NCI-H446 treated with DMSO at 0.1 percent for 48 hours (cell line): ENCODE measurements at places on chromosomes 6 and 20.

GRCh38 chr6:75144386-75144785, 61.5 kb downstream of the COL12A1 start:
- DNase-seq: no peak

GRCh38 chr6:25324066-25324762, 45.0 kb downstream of the CARMIL1 start:
- no peak for DNase-seq

DNA sequence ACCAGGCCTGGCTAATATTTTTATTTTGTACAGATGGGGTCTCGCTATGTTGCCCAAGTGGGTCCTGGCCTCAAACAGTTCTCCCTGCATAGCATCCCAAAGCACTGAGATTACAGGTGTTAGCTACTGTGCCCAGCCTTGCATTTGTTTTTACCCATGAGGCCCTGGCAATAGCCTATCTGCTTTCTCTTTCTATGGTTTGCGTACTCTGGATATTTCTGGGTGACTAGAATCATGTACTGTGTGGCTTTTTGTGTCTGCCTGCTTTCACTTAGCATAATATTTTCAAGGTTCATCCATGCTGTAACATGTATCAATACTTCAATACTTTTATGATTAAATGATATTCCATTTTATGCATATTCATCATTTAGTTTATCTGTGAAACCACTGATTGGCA, 451.7 kb downstream of the GRIK2 start:
- DNase-seq: no peak

DNA sequence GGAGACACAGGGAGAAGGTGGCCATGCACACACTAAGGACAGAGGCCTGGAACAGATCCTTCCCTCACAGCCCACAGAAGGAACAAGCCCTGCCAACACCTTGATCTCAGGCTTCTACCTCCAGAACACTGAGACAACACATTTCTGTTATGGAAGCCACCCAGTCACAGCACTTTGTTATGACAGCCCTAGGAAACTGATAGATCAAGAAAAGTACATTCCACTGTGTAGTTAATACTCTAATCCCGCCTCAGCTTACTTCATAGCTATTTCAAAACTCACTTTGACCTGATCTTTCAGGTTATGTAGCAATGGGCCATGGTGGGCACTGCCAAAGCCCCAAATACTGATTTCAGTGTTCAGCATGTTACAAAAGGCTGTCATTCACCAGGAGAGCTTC, 66.8 kb downstream of the CD24 start:
- no peak for DNase-seq

DNA sequence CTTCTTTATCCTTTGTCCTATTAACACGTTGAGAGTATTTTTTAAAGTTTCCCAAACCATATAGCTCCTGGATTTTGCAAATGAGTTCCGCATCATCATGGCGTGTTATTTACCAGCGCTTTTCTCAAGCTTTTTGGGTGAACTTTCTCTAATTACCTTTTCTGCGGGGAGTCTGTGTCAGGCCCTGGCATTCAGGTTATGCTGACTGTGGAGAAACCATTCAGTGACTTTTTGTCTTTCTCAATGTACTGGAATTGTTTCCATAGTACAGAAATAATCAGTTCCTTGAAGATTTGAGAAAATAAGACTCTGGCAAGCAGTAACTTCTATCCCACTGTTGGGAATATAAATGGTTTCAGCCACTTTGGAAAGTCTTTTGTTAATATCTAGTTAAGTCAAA, 115.3 kb downstream of the CDH26 start:
- no peak for DNase-seq

- DNase-seq: no peak
These were observed 8.3 kb downstream of the MYL9 start for GRCh38 chr20:36549628-36549941.

DNA sequence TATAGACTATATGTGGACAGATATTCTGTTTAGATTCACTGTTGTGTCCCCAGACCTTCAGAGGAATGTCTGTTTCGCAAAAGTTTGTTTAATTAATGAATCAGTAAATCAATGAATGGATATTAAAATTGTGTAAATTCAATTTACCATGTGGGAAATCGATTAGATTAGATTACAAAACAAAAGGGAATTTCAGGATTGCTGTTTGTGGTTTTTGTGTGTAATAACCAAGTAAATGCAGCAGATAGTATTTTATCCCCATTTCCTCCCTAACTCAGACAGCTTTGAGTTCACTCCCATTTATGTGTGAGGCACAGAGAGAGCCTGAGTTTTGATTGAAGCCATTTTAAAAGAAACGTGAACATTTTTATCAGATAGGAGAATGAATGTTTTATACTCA, 214.8 kb downstream of the ADGB start:
- DNase-seq: no peak

DNA sequence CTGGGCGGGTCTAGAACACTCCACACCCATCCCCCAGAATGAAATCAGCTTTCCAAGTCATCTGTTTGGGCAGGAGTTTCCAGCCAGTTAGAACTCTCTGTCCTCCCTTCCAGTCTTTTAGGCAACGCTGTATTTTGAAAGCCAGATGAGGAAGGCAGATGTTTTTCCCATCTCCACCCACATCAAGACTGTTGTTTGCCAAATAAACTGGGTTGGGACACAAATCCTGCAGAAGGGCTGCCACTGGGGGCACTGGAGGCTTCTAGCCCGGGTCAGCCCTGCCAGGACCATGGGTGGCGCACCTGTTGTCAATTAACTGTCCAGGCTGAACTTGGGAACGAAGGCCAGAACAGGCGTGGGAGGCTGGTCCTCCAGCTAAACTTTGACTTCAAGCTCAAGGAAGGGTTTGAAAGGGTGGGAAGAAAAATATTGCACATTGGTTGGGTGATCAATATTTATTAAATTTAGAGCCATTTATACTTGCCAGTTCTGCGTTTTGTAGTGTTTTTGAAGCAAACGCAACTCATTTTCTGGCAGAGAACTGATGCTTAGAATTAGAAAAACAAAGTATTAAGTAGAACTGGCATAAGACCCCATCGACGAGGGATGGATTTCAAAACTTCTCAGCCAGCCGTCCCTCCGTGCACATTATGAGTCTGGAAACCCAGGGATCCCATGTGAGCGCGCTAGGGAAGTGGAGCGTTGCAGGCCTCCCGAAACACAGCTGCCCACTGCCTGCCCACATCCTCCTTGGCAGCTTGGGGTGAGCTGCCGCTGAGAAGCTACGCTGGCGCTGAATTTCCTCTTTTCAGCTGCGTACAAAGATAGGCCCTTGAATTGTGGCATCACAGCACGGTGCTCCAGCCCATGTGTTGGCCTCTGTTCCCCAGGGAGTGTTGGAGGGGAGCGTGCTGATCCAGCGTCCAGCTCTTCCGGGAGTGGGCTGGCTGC, 297.4 kb downstream of the QKI start:
- no peak for DNase-seq

DNA sequence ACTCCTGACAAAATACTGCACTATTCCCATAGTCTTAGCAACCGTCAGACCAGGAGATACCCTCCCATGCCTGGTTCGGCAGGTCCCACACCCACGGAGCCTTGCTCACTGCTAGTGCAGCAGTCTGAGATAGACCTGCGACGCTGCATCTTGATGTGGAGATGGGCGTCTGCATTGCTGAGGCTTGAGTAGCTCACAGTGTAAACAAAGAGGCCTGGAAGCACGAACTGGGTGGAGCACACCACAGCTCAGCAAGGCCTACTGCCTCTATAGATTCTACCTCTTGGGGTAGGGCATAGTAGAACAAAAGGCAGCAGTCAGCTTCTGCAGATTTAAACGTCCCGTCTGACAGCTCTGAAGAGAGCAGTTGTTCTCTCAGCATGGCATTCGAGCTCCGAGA, 25.4 kb downstream of the TMEM244 start:
- no peak for DNase-seq

DNA sequence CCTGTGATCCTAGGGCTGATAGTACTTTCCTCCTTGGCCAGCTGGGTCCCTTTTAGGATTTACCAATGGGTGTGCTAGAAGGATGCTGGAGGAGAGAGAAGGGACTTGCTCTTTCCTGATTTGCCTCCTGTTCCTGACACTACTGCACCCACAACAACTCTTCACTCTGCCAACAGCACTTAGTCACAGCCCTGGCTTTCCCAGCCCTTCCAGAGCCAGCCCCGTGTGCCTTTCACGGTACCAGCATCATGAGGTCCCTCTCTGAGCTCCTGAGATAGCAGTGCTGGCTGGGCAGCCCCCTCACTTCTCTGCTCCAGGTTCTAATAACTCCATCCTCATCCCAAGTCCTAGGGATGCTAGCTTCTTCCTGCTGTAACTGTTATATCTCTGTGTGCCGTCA, 80.9 kb downstream of the DNAH8 start:
- DNase-seq: no peak

DNA sequence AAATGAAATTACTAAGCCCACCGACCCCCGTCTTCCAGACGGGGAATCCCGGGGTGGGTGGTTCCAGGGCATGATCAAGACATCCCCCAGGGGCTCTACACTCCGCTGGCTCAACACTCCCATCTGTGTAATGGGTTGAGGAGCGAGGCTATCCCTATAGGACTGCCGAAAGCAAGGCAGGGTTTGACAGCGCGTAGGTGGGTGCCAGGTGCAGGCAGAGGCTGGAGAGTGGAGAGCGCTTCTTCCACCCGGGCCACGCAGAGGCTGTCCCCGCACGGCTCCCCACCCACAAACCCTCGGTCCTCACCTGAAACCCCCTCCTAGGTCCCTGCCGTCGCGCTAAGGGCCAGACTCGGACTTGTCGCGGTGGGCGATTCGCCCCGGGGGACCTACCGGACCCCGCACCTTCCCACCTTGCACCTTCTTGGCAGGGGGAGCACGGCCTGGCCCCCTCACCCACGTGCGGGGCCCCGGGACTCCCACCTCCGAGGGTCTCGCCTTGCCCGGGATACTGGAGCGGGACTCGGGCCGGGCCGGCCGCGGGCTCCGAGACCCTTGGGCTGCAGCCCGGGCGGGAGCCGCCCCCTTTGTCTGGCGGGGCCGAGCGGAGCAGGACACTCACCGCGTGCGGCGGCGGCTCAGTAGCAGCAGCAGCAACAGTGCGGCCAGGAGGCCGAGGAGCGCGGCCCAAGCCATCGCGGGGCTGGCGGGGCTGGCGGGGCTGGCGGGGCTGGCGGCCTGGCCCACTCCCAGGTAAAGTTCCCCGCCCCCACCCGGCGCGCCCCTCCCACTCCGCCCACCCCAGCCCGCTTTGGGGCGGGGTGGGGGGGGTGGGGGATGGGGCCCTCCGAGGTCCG, at the start of gene PTGIS:
TSS of gene PTGIS (minus strand) at position 717 of the 857 bp plus-strand sequence. CDS start at position 696, 21 bp downstream.
- DNase-seq: no peak

DNA sequence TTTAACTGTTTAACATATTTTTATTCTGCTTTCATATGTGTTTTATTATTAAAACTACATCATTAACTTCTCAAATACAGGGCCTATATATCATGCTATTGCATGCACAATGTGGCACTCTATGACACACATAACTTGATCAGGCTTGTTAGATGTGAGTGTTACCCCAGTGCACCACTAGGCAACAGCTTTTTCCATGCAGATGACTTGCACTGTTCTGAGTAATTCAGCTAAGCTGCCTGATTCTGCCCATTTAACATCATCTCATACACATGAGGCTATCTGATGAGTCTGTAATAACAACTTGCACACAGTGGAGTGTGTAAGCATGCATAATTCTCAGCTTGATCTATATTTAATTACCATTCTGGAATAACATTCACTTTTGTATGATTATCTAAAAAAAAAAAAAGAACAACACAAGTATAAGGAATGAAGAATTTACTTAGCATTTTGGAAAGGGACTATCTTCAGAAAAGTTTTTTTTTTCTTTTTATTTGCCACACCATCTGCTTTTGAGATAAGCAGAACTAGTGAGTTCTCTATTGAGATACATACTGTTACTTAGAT, 83.1 kb downstream of the GRM1 start:
- DNase-seq: no peak

DNA sequence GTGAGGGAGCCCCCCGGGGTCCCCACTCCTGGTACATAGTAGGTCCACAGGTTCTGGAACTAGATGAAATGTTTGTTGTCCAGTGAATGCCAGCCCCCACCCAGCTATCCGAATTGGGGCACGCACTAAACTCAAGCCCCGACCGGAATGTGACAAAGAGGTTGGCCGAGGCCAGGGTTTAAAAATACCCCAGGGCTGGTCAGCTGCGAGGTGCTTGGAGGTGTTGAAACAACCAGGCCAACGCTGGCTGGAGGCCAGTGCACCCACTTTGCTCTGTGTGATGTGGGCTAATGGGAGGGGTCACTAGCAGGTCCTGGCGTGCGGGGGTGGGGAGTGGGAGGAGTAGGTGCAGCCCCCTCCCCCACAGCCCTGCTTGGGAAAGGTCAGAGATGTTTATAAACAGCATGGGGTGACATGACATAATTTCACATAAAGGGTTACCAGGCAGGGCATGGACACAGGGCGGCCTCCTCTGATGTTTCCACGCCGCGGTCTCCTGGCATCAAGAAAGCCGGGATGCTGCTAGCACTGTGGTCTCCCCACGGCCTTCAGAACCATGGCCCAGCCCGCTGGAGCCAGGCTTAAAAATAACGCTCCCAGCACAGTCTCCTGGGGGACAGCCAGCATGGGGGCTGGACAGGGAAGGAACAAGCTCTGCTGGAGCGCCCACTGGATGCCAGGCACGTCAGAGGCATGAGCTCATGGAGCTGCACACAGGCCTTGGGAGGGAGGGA, 111.2 kb upstream of the PTPN1 start:
- no peak for DNase-seq

GRCh38 chr6:83333500-83333899, 97.4 kb downstream of the ME1 start:
- DNase-seq: no peak

GRCh38 chr6:12869816-12870432, 153.4 kb downstream of the PHACTR1 start:
- DNase-seq: no peak

DNA sequence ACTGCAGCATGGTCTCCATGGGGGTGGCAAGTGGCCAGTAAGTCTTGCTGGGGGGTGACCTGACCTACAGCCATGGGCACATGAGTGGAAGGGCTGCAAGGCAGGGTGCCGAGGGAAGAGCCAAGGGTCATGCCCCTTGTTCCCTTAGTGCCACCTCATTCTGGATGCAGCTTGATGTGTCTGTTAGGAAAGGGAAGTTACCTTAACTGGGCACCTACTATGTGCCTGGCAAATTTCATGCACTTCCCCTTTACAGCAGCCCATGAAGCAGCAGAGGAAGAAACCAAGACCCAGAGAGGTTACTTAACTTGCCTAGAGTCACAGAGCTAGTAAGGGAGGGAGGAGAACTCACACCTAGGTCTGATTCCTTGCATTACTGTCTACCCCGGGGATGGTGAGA, 174.0 kb downstream of the MRPL14 start:
- no peak for DNase-seq

- DNase-seq: no peak
These were observed 42.4 kb downstream of the DHX35 start for GRCh38 chr20:39004508-39004907.

GRCh38 chr20:3889489-3890397, 556 bp downstream of the PANK2 start:
- DNase-seq: no peak

DNA sequence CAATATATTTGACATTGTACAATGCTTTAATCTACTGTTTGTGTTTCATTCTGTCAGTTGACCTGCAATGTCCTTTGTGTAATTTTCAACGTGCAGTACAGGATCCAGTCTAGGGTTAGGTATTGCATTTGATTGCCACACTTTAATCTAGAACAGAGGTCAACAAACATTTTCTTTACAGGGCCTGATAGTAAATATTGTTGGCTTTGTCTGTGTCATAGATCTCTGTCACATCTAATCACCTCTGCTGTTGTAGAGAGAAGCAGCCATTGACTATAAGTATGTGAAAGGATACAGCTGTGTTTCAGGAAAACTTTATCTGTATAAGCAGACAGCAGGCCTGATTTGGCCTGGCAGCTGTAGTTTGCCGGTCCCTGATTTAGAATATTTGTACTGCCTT, 39.3 kb downstream of the ATRN start:
- DNase-seq: no peak
